IgD-negative memory B cell (primary cell): ENCODE measurements at places on chromosomes 11 and 22. TPM values are rescaled to one million over a fixed set of nuclear protein-coding genes. Genes with fewer than 3 reads are reported as not detected.

WNT7B gene
- polyA plus RNA-seq: not detected

DLG2 gene
- polyA plus RNA-seq: 2.0 TPM

BTBD18 gene
- polyA plus RNA-seq: 0.23 TPM

MS4A6A gene
- polyA plus RNA-seq: 2.4 TPM

P4HA3 gene
- not detected for polyA plus RNA-seq

TMEM25 gene
- polyA plus RNA-seq: 11.2 TPM

MMP11 gene
- 6.6 TPM for polyA plus RNA-seq

CD248 gene
- polyA plus RNA-seq: 0.19 TPM

TSGA10IP gene
- polyA plus RNA-seq: not detected
